Fibroblast of skin of left biceps (primary cell): ENCODE measurements at places on chromosomes 16 and 17.

- no peak for DNase-seq
Observed at GRCh38 chr17:31112001-31112661, 17.4 kb downstream of the NF1 start.

DNA sequence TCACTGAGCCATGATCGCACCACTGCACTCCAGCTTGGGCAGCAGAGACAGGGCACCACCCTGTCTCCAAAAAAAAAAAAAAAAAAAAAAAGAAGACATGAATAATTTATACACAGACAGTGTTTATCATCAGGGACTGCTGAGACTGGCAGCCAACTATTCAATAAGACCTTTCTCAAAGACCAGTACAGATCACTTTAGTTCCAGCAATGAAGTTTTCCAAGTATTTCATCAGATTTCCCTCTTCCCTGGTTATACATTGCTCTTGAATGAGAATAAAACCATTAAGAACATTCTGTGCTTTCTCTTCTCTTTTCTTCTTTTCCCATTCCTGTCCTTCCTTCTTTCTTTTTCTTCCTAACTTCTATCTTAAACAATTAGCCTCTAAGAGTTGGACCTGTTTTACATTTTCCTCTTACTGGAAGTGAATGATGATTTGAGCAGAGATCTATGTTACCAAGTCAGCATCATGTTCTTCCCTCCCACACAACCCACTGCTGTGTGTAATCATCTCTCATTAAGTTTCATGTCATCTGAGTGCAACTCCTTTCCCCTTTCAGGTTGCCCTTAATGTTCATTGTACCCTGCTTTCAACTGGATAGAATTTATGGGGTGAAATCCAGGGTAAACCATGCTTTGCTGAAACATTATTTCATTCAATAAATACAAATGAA lies 35.9 kb upstream of the SMIM36 start:
- DNase-seq = no peak

DNA sequence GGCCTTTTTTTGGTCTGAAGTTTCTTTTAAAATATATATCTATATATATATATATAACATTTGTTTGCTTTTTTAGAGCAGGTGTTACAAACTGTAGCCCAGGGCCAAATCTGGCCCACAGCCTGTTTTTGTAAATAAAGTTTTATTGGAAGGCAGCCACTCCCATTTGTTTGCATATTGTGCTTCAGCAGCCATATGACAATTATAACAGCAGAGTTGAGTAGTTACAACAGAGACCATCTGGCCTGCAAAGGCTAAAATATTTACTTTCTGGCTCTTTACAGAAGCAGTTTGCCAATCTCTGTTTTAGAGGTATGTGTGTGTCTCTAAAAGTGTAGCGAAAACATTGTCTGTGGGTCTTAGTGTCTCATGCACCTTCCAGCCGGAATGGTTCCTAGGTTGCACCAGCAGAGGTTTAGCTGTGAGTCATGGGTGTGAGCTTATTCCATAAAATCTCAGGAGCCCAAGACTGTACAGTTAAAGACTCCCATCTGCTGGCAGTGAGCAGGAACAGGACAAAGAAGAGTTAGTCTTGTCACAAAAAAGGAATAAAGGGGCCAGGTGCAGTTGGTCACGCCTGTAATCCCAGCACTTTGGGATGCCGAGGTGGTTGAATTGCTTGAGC lies 23.8 kb downstream of the LCMT1 start:
- DNase-seq = no peak

- no peak for DNase-seq
Observed at GRCh38 chr17:43315858-43316521, 82.2 kb upstream of the RNU2-1 start.

DNA sequence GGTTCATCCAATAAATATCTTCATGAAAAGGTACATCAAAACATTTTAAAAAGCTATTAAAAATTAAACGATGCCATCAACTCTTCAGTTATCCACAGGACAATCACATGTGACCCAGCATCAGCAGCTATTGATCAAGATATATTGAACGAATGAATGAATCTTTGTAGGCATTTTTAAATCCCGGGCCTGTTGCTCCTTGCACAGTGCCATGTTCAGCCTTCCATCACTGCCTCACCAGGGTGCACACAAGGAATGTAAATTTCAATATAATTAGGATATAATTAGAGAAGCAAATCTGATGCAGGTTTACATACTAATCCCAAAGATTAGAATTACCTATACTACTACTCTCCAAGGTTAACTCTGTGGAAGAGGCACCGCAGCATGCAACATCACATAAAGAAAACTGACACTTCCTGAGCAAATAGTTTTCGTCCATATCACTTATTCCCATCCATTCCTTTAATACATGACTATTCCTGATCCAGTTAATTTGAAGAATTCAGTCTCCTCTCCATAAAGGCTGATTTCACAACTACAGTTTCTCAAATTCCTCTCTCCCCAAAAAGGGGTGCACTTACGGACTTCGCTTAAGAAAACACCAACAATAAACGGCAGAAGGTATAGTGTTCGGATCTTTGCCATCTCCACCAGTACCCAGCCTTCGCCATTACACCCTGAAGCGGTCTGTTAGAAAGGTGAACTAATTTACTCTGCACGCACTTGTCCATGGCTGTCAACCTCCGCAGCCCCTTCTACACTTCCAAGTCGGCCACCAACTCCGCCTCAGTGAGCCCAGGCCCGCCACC lies 938 bp downstream of the NCOR1 start:
- no peak for DNase-seq

- DNase-seq = no peak
Observed at GRCh38 chr17:45973946-45974859, 24.8 kb upstream of the STH start.

- no peak for DNase-seq
Observed at GRCh38 chr17:78372841-78373240, 5.6 kb upstream of the PGS1 start.
